Activated naive CD4-positive, alpha-beta T cell treated with anti-CD3 and anti-CD28 coated beads, Interleukin-2, amount 50 U/mL, for 16 hours (primary cell): ENCODE measurements at places on chromosomes 12 and 14.

DNA sequence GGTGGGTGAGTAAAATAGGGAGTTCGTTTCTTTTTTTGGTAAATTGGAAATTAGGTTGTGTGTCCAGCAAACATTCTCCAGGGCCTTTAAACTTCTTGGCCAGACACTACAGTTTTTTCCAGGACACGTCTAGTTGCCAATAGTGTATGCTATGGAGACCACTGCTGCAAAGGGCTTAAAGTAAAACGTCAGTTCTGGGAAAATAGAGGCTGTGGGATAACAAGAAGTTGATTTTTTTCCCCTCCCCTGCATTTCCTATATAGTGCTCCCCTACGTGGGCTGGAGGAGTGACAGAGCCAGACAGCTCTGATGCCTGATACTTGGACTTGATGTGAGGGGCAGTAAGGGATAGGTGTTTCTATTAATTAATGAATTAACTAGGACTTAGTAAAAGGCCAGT is 2.4 kb downstream of the ACVR1B start:
- DNase-seq, result no peak

- DNase-seq, result no peak
Measured at GRCh38 chr12:124024776-124025175, 51.8 kb downstream of the ZNF664 start.

GRCh38 chr14:95319312-95320077 is at the start of gene CLMN:
Gene CLMN, minus strand, starts transcription at chr14:95319908. Its CDS starts 116 bp downstream, at chr14:95319792.
- peak; percentile 39 for DNase-seq

- no peak for DNase-seq
Measured at GRCh38 chr12:84803661-84804060, 108.9 kb downstream of the SLC6A15 start.

- DNase-seq, result peak; percentile 18
Measured at GRCh38 chr14:91968280-91968679, 20.8 kb upstream of the FBLN5 start.

GRCh38 chr12:6647083-6647604 is at the start of gene ACRBP:
Gene ACRBP, minus strand, starts transcription at chr12:6647432. Its CDS starts 66 bp downstream, at chr12:6647366.
- DNase-seq, result peak; percentile 42
